ENCODE measurements at places on chromosomes 1 and 21.

DNA sequence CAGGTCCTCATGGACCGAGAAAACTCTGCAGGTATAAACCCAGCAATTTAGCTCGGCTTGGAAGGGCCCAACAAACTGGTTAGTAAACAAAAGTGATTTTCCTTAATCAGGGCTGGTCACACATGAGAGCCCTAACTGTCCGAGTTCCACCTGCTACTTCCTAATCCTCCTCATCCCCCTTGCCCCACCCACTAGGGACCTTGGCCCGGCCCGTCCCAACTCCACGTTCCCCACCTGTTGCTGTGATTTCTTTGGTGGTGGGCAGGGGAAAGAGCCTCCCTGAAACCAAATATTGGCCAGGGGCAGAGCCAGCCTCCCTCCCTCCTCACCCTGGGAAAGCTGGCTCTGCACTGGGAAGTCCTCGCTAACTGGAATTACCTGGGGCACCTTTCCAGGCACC, 304.2 kb upstream of the PROX1 start:
- no peak for DNase-seq

DNA sequence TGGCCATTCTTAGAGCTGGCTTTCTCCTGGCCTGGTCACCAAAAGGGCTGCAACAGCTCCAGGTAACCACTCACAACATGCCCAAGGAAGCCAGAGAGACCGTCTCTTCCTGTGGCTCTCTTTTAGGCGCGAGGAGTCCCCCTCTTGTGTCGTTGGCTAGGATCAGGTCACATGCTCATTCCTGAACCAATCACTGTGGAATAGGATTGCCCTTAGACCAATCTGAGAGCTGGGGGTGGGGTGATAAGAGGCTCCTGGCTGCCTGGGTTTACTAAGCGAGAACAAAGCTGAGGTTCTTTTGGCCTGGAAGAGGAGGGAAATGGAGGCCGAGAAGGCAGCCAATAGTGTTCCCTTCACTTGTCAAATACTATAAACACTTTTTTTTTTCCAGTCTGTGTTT, 452.1 kb upstream of the PROX1 start:
- no peak for DNase-seq

- no peak for DNase-seq
Observed at GRCh38 chr1:29520571-29521437, 284.5 kb downstream of the PTPRU start.

- DNase-seq = no peak
Observed at GRCh38 chr1:244460197-244460596, 876 bp upstream of the CATSPERE start.

DNA sequence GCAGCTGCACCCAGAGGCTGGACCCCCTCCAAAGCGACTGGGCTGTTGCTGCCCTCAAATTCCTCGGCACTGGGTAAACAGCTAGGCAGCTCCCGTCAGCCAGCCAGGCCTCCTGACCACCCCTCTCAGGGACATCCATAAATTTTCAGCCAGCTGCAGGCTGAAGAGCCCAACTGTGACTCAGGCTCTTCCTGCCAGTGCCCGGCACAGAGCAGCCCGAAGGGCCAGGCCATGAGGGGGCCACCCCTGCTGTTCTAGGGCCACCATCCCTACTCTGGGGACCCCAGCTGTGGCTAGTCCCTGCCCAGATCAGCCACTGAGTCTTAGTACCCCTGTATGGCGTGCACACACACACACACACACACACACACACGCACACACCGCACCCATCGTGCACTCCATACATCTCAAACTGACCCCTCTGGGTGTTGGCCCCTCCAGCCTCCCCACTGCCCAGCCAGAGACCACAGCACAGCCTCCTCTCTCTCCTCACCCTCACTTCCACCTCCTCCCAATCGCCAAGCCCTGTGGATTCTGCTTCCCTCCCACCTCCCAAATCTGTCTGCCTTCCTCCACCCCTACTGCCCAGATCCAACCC, 6.2 kb upstream of the LAPTM5 start:
- DNase-seq = no peak

- no peak for DNase-seq
Observed at GRCh38 chr1:175319912-175320230, 127.3 kb upstream of the KIAA0040 start.

Data from SK-N-DZ (cell line).